ENCODE measurements at places on chromosomes 5 and 9.

DNA sequence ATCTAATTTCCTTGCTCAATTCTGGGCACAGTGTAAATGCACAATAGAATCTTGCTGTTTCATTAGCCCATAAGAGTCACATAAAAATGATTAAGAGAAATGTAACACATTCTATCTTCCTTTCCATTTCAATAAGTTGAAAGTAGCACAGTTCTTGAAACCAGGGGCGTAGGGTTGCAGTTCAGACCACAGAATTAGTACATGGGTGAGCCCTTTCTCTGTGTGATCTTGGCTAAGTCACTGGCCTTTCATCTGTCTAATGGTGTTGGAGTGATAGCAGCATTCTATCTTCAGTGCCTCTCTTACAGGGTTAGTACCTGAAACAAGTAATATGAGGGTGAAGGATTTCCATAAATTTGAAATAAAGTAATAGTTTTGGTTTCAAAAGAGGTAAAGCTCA, 445.3 kb upstream of the ZNF462 start:
- DNase-seq: no peak

GRCh38 chr5:36777105-36777757, 99.3 kb upstream of the NIPBL start:
- DNase-seq: no peak

GRCh38 chr9:122800066-122801060, at the start of gene OR1K1:
Gene OR1K1, plus strand, starts transcription at chr9:122800123. Its CDS starts 0 bp downstream, at chr9:122800123.
- DNase-seq: no peak

DNA sequence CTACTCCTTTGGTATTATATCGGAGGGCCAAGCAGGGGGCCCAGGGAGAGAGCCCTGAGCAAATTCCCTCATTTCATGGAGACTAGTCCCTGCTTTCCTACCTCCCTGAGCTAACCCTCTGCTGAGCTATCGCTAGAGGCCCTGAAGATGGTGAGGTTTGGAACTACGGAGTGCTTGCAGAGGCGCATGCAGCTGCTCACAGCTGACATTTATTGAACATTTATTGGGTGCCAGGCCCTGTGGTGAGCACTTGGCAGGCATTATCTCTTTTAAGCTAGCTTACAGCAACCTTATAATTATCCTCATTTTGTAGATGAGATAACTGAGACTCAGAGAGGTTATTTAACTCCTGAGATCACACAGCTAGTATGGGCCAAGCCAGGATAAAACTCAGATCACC, 9.8 kb downstream of the FAT2 start:
- DNase-seq: no peak

DNA sequence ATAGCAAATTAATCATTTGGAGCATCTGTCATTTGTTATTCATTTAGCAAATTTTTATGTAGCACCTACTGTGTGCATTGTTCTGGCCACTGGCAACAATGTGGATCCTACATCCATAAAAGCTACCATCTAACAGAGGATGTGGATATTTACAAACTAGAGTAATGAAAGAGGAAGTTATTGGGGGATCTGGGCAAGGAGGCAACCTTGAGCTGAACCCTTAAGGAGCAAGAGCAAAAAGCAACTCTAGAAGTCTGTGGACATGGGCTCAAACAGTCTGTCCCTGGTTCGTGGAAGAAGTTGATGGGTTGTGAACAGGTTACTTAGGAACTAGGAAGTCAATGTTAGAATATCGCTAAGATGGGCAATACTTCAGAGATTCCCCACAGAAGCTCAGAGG, 259.9 kb downstream of the SYK start:
- no peak for DNase-seq

DNA sequence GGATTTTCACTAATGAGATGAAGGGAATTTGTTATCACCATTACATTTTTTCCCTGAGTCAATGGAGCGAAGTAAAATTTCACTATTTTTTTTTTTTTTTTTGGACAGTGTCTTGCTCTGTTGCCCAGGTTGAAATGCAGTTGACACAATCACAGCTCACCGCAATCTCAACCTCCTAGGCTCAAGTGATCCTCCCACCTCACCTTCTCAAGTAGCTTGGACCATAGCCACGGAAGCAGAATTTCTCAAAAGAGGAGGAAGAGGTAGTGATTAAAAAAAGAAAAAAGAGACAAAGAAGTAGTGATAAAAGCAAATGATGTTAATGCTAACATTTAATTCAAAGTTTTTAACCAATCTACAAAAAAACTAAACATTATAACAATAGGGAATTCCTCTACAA, 29.8 kb downstream of the ELP1 start:
- no peak for DNase-seq

DNA sequence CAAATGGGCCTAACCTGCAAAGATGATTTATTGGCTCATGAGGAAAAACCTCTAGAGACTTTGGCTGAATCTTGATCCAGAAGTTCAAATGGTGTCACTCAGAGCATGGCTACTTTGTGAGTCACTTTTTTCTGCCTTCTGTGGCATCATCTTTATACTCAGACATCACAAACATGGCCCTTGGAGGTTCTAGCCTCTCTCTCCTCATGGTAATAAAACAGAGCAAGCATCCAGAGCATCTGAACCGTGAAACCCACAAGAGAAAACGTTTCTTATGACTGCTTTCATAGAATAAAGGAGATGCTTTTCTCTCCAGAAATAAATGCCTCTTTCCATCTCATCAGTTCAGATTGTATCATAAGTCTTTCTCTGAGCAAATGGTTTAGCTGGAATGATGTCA, 780.3 kb downstream of the KCTD16 start:
- DNase-seq: no peak

DNA sequence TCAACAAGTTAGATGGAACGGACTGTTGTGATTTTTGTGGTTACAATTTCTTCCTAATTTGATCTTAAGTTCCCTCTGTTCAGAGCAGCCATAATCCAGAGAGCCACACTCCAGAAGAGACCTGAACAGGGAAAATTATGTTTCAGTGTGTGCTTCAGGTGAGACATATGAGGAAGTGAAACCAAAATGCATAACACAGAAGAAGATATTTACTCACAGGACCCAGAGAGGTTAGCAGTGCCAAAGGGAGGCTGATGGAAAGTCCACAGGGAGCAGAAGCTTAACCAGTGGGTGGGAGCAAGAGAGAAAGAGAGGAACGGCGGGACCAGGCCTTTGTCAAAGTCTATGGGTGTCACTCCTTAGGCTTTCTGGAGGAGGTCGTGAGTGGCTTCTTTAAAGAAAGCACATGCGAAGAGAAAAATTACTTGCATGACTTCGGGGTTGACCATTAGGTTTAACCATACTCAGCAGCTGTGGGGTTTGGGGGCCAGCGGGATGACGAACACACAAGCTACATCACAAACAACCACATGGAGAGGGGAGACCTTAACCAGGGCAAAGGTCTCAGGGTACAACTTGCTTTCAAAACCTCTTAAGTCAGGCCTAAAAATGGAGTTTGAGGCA, 141.4 kb downstream of the MED10 start:
- DNase-seq: peak; percentile 13

DNA sequence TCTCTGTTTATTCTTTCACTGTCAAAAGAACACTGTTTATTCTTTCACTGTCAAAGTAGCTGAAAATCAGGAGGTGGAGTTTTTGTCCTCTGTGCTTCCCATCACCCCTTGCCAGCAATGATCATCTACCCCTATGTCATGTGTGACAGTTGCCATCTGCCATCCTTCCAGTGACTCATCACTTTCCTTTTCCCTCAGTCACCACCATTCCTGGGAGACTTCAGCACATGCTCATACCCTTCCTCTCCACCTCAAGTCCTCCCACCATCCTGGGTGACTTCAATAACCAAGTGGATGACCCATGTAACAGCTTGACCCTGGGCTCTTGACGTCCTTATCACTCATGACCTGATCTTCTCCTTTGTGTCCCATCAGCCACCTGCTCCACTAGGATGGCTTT, 43.3 kb upstream of the RASEF start:
- DNase-seq: no peak

- DNase-seq: no peak
These were observed 48.6 kb downstream of the DUSP1 start for GRCh38 chr5:172722327-172722815.

- DNase-seq: peak; percentile 28
These were observed 20.8 kb downstream of the STKLD1 start for GRCh38 chr9:133396952-133397351.

GRCh38 chr9:121943463-121943862, 149.6 kb downstream of the TTLL11 start:
- DNase-seq: peak; percentile 97

- no peak for DNase-seq
These were observed 103.5 kb upstream of the ARRDC3 start for GRCh38 chr5:91486638-91487037.

GRCh38 chr5:12292610-12293204, 388.5 kb upstream of the CTNND2 start:
- peak; percentile 63 for DNase-seq

DNA sequence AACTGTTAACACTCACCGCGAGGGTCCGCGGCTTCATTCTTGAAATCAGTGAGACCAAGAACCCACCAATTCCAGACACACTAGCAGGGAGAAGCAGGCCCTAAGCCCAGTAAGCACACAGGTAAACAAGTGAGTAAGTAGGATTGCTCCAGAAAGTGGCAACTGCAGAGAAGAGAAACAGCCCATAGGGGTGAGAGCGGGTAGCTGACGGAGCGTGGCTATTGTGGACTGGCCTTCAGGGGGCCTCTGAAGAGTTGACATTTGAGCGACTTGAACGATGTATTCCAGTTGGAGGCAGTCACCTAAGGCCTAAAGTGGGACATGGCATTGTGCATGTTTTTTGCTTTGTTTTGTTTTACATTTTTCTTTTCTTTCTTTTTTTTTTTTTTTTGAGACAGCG, 74.2 kb downstream of the TSPAN17 start:
- no peak for DNase-seq

- no peak for DNase-seq
These were observed 30.8 kb downstream of the GLRX start for GRCh38 chr5:95791751-95792150.

- no peak for DNase-seq
These were observed 5.7 kb downstream of the FGFR4 start for GRCh38 chr5:177092178-177093081.

DNA sequence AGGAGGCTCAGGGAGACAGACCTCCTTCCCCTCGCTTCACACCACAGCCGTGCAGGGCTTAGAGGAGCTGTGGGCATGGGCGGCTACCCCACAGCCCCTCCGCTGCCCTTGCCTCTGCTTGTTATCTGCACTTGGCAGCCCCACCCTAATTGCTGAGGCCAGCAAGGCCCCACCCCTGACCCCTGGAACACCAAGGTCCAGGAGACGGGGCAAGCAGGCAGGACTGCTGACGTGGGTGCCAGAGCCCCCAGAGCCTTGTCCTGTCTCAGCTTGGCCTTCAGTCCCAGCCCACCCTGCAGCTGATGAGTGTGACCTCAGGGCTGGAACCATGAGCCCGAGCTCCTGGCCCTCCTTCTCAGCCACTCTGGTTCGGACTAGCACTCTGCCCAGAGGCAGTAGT, 29.1 kb upstream of the NEURL1B start:
- no peak for DNase-seq

- DNase-seq: no peak
These were observed 10.5 kb downstream of the EXD3 start for GRCh38 chr9:137412431-137412830.

DNA sequence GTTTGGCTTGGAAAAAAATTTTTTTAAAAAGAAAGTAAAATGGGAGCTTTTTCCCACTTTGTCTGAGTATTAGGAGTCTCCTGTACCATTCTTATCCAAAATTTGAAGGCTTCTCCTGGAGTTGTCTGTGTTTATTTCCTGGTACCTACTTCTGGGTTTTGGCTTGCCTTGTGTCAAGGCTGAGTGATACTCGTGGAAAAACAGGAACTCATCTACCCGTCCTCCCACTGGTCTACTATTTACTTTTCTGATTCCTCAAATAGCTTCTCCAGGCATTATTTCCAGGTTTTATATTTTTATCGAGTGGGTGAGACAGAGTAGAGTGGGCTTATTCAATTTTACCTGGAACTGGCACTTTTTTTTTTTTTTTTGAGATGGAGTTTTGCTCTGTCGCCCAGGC, 99.4 kb downstream of the RMI1 start:
- DNase-seq: no peak

DNA sequence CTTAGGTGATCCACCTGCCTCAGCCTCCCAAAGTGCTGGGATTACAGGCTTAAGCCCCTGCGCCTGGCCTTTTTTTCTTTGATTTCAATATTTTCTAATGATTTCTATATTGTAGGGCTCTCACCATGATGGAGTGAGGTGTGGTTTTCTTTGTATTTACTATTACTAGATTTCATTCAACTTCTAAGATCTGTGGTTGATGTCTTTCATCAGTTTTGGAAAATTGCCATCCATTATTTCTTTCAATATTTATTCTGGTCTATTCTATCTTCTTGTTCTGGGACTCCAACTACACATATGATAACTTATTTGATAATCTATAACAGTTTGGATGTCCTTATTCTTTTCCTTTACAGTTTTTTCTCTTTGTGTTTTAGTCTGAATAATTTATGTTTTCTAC, 31.9 kb downstream of the FBXO4 start:
- no peak for DNase-seq

DNA sequence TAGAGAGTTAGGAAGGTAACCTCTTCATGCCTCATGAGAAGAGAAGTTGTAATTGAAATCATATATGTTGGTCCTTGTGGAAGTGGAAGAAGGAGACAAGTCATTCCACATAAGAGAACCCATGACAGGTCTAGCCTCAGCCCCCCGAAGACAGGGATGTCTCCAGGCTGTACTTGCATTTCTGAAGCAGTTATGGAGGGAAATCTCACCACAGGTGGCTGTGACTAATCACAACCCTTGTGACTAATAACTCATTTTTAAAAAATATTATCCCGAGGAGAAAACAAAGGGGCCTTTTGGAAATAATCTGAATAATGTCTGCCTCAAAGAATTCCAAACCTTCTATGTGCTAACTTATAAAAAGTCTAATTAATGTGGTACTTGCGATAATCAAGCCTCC, 262.1 kb upstream of the RPS23 start:
- no peak for DNase-seq

GRCh38 chr5:131242728-131243255, 21.1 kb upstream of the CDC42SE2 start:
- no peak for DNase-seq

GRCh38 chr9:78298046-78298765, 1.3 kb downstream of the PSAT1 start:
- DNase-seq: no peak

DNA sequence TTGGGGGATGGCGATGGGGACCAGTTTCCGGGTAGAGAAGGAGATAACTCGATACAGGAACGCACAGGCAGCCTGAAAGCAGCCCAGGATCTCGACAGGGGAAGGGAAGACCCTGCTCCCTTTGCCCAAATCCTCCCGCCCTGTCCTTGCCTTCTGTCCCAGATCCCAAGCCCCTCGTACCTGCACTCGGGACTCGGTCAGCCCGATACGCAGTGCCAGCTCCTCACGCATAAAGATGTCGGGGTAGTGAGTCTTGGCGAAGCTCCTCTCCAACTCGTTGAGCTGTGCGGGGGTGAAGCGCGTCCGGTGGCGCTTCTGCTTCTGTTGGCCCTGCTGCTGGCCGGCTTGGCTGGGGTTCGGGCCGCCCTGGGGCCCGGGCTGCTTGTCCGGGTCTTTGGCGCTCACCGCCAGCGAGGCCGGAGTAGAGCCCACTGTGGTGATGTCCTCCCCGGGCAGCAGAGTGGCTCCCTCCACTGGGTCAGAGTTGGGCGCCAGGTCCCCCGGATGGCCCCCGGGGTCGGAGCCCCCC, 1.8 kb downstream of the OTP start:
- DNase-seq: no peak

Data from NAMALWA (cell line).